ENCODE measurements at places on chromosomes 5 and 9.

DNA sequence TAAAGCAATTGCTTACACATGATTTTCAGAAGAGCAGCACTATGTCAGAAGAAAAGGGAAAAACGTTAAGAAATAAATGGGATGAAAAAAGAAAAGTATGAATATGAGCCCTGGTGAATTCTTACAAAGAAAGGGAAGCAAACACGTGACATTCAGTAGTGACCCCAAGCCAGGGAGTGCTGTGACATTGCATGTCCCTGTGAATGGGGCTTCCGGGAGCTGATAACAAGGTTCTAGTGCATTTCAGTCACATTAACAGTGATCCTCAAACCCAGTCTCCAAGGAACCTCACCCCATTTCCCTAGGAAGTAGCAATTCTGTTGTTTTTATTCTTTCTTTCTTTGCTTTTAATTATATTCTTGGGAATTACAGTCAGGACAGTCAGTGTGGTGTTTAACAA lies 27.3 kb downstream of the TMEM252 start:
- DNase-seq, result no peak

- no peak for DNase-seq
Observed at GRCh38 chr9:4349816-4350418, 50.0 kb upstream of the GLIS3 start.

- no peak for DNase-seq
Observed at GRCh38 chr9:91914937-91915336, 35.1 kb downstream of the ROR2 start.

DNA sequence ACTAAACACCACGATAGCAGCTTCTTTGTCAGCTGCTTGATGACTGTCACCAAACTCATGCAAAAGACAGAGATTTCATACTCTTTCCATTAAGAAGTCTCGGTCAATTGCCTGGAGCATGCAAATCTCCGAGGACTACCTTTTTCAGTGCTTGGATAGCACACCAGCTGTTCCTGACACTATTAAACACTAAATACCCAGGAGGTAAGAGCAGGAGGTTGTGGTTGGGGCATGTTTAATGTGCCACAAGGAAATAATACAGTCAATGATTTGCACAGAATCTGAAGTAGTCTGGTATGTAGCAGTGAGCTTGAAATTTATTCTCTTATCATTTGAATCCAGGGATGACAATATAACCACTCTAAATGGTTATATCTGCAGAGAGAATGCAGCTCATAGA lies 996.2 kb downstream of the CDH12 start:
- DNase-seq, result no peak

- peak; percentile 15 for DNase-seq
Observed at GRCh38 chr5:26482810-26483375, 555.5 kb downstream of the CDH9 start.

GRCh38 chr5:42467572-42467971 lies 44.3 kb downstream of the GHR start:
- no peak for DNase-seq

- peak; percentile 57 for DNase-seq
Observed at GRCh38 chr5:90233476-90233875, 176.1 kb downstream of the CETN3 start.

- peak; percentile 79 for DNase-seq
Observed at GRCh38 chr5:112757468-112758208, 20.0 kb downstream of the APC start.

DNA sequence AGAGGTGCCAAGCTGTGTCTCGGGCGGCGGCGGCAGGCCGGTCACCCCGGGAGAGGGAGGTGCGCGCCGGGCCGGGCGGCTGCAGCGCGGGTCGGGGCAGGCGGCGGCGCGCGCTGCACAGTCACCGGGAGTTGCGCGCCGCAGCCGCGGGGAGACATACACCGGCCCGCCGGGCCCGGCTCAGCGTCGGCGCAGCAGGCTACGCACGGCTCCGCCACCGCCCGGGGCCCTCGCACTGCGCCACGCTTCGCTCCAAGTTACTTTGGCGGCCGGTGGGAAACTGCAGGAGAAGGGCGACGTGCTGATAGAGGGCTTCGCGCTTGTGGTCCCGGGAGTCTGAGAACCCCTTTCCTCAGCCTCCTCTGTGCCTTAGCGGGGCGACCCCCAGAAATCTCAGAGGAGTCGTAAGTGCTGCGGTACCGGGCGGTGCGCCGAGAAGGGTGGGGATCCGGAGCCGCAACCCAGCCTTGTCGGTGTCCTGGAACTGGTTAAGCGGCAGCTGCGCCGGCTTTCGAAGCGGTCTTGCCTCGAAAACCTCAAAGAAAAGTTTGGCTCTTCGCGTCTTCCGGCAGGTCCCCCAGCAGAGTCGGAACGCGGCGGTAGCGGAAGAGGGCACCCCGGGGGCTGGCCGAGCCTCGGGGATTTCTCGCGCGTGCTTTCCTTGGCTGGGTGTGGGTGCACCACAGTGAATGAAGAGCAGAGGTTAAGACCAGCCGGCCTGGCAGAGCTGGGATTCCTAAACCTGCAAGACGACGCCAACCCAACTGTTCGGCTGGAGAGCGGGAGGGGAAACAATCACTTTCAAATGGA lies at the start of gene EFNA5:
TSS of gene EFNA5 (minus strand) at position 6 of the 810 bp plus-strand sequence.
- peak; percentile 57 for DNase-seq

DNA sequence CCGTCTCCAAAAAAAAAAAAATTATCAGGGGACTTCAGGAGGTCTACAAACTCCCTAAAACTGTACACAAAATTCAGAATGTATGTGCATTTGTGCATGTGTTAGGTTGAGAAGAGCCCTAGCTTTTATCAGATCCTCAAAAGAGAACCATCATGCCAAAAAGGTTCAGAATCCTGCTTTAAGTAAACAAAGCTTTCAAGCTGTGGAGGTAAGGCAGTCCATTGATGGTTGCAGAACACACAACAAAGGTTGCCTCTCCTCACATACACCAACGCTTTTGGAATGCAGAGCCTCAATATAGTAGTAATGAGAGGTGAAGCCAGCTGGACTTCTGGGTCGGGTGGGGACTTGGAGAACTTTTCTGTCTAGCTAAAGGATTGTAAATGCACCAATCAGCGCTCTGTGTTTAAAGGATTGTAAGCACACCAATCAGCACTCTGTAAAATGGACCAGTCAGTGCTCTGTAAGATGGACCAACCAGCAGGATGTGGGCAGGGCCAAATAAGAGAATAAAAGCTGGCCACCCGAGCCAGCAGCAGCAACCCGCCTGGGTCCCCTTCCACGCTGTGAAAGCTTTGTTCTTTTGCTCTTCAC lies 57.9 kb upstream of the RNF38 start:
- DNase-seq, result no peak

GRCh38 chr5:40479939-40480338 lies 199.8 kb upstream of the PTGER4 start:
- DNase-seq, result no peak

- no peak for DNase-seq
Observed at GRCh38 chr5:117494188-117494587, 919.6 kb upstream of the SEMA6A start.

- peak; percentile 13 for DNase-seq
Observed at GRCh38 chr5:43646992-43647391, 44.0 kb downstream of the NNT start.

DNA sequence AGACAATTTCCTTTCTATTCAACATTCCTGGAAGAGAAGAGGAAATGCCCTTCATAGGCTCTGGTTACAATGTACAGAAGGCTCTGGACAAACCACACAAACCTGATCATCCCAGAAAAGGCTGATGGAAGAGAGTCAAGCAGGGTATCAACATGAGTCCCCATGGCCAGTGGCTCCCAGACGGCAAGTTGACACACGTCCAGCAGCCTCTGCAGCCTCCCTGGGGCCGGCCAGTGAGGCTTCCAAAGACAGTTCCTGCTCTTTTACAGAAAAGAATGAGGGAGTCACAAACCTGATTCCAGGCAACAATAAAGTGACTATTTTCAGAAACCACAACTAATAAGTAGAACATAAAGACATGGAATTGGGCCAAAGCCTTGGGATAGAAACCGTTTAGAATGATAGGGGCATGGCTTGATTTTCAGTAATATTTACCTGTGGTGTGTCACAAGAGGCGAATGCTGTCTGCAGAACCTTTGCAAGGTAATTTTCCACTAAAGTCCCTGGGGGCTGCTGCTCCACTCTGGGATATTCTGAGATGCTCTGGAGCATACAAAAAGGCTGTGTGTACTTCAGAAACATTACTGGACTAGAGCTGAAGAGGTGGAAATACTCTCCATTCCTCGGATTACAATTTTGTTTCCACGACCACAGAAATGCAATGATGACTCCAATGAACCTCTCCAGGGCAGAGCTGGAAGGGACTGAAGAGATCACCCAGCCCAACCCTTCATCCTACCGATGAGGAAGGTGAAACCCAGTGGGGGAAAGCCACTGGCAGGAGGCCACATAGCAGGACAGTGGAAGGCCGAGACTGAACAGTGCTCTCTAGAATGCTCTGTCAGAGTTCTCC lies 10.4 kb downstream of the MED27 start:
- DNase-seq, result no peak

- DNase-seq, result peak; percentile 1
Observed at GRCh38 chr5:115686738-115687074, 60.9 kb upstream of the TMED7 start.

- no peak for DNase-seq
Observed at GRCh38 chr5:117376748-117377147, 802.1 kb upstream of the SEMA6A start.

DNA sequence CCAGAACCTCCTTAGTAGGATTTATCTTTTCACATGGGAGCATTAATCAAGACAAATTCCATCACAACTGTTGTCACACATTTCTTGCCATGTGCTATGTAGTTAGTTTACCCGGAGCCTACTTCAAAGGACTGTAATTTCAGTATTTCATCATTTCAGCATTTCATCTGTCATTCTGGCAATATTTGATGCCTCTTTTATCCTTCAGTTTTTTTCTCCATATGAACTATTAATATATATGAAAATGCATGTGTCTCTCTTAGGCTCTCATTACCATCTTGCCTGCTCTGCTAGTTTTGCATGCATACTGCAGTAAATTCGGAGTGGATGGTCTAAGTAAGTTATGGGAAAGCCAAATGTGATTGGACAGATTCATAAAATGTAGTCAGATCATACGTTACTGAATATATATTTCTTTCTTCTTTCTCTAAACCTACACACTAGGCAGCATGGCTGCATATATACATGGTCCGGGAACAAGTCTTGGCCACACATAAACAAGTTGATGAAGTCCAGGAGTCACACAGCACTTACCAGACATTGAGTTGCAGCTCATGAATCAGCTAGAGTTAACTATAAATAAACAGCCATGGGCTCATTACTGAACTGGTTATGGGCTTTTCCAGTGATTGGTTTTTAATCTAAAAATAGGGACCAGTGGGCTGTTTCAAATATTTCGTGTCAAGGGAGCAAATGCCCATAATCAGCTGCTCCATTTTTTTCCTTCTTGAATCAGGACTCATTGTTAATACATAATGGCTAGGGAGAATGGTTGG lies 46.6 kb downstream of the SPATA31D1 start:
- no peak for DNase-seq

- peak; percentile 63 for DNase-seq
Observed at GRCh38 chr9:132160802-132161742, 786 bp upstream of the NTNG2 start.

- no peak for DNase-seq
Observed at GRCh38 chr5:171484460-171484899, 65.0 kb downstream of the FGF18 start.

- DNase-seq, result no peak
Observed at GRCh38 chr5:74570250-74570649, 70.3 kb downstream of the ENC1 start.

GRCh38 chr9:18360005-18360404 lies 113.9 kb upstream of the ADAMTSL1 start:
- peak; percentile 54 for DNase-seq

All from umbilical cord (tissue), 2 donors.